GM18507 (cell line): ENCODE measurements at places on chromosomes 6 and 20.

- DNase-seq: no peak
These were observed 210.4 kb downstream of the ALDH8A1 start for GRCh38 chr6:134739299-134740026.

DNA sequence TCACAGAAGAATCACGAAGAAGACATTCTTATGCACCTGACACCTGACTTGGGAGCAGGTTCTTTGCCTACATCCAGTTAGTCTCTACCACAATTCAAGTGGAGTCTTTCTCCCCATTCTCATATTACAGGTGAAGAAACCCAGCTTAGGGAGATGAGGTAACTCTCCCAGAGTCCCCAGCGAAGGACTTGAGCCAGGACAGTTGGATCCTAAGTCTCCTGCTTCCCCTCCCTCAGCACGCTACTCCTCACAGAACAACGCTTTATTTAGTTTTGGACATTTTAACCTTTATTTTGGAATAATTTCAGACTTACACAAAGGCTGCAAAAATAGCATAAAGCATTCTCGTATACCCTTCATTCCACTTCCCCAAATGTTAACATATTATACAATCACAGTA is 824 bp upstream of the CSTL1 start:
- DNase-seq: no peak

GRCh38 chr6:37303091-37303660 is 45.2 kb upstream of the TMEM217 start:
- no peak for DNase-seq

DNA sequence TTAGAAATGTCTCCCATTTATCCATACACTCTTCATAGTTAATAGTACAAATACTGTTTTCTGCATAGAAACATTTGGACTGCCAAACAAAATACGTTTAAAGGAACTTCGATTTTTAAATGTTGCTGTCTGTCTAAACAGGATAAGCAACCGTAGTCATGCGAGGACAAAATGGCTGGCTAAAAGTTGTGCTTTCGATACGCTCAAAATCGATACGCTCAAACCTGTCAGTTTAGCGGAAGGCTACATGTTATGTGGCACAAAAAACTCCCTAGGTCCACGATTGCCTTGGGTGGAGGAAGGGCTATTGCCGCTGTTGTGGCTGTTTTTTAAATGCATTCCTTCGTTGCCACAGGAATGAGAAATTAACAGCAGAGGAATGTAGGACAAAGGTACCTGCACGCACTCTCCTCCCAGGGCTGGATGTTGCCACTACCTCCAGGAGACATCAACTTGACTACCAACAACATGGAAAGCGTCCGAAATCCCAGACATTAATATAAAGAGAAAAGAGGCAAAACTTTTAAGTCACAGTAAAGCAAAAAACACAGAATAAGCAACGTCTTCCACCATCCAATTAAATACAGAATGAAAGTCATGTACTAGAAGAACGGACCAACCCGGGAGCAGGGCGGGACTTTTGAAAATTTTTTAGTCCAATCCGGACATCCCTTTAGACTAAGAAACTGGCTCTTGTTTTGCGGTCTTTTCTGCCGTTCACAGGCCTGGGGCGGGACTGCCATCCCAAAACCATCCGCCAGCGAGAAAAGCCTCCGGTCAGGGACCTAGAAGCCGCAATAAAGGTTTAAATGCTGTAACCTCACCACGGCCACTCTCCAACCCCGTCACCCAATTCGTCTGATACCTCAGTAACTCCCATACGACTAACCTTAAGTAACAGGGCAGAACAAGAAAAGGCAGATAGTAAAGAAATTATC is 32.2 kb upstream of the HFE start:
- no peak for DNase-seq

GRCh38 chr20:23162887-23163286 is 76.8 kb upstream of the CD93 start:
- no peak for DNase-seq

DNA sequence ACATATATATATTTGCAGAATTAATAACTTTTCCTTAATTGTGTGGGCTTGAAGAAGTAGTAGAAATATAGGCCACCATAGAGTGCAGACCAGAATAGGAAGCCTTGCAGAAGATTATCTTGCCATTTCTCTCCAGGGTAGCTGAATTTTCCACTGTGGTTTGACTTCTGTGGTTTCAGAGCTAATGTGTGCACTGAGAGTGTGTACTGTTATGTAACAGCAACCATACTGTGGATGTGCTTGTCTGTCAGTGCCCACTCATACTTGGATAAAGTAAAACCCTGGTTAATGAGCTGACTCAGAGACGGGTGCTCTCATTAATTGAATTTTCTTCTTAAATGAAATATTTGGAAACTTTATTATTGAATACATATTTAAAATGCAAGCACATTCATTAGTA is 57.2 kb downstream of the CEP43 start:
- DNase-seq: peak; percentile 33

GRCh38 chr6:20447157-20447556 is 45.5 kb downstream of the E2F3 start:
- no peak for DNase-seq
